ENCODE measurements at places on chromosomes 1 and 21.

DNA sequence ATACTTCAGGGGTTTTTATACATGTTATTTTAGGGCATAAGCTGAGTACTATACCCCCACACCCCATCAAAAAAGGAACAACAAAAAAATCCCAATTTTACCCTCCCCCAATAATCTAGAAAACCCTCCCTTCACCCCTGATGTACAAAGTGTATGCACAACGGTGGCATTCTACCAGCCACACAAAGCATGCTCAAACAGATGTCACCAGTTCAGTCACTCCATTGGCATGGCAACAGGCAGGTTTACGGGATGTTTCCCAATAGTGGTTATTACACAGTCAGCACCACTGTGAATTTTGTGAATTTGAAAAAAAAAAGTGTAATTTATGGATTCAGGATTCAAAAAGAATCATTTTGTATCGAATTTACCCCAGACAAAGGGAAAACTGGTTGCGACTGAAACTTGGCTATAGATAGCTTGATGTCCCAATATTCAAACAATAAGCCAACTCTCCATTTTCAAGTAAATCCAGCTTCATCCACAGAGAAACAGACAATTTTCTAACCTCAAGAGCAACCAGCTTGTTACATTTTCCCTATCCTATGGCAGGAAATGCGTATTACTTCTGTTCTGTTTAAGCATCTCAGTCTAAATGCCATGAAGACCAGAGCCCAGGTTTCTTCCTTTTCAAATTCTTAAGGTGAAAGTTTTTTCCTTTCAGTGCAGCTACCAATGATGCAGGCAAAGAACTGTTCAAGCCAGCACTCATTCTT lies 34.0 kb upstream of the SLC45A3 start:
- peak; percentile 30 for DNase-seq

DNA sequence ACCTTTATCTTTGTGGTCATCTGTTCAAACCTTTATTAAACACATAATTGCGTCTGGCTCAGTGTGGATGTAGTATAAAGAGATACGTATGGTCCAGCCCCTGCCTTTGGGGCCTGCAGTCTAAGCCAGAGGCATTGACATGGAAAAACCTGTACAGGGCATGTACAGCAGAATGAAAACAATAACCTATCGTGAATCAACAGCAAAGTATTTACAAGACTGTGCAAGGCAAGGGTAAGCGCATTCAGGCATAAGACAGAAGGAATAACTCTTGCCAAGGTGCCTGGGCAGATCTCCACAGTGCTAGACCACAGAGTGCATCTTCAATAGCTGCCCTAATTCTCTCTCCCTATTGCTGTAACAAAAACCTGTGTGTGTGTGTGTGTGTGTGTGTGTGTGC lies 35.5 kb downstream of the KIRREL1 start:
- DNase-seq: peak; percentile 57

GRCh38 chr21:15754640-15755039 lies 24.9 kb downstream of the USP25 start:
- no peak for DNase-seq

DNA sequence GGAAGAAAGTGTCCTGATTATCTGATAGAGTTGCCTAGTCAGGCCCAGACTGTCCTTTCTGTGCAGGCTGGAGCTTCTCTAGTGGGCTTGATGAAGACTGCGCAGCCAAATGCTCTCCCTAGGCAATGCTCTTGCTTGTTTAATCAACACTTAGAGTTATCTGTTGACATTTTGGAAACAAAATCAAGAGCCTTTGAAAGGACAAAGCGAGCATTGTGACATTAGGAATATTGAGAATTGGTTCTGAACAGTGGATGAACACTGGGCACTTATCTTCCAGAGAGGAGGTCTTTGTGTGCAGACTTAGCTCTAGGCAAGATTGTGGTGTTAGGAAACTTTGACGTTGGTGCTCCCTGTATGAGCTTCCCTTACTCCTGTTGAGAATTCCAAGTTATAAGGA lies 94.5 kb downstream of the DNTTIP2 start:
- DNase-seq: no peak

GRCh38 chr1:107575226-107575625 lies 389.8 kb downstream of the VAV3 start:
- DNase-seq: no peak

DNA sequence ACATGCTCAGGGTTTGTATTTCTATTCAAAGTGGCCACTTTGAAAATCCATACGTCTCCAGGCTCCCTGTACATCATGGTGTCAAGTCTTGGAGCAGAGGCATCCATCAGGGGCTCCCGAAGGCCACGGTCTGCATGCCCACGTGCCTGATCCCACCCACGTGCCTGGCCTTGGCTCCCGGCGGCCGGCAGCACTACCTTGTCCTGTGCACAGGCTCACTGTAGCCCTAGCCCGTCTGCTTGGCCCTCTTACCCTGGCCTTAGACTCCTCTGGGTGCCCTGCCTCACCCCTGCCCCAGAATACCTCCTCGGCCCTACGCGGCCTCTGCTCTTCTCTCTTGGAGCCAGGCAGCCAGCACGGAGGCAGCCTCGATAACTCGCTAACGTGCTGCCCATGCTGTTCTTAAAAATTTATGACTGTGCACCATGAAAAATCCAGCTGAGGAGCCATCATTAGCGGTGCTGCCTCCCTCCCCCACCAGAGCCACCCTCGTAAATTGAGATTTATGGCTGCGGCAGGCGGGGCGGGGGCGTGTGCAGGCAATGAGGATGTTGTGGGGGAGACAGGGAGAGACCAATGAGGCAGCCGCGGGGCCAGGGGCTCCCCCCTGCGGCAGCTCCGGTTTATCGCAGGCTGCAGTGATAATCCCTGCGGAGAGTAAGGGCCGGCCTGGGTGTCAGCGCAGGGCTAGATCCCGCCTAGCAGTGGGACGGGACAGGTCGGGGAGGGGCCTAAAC lies 24.6 kb downstream of the DMAP1 start:
- peak; percentile 13 for DNase-seq

GRCh38 chr1:161702250-161702649 lies 4.8 kb upstream of the FCRLA start:
- DNase-seq: no peak

Measured in RWPE1 (cell line).